ENCODE measurements at places on chromosomes 3 and 15. TPM values are rescaled to one million over a fixed set of nuclear protein-coding genes. Genes with fewer than 3 reads are reported as not detected.

The CACNA2D2 gene
- total RNA-seq = not detected

DNA sequence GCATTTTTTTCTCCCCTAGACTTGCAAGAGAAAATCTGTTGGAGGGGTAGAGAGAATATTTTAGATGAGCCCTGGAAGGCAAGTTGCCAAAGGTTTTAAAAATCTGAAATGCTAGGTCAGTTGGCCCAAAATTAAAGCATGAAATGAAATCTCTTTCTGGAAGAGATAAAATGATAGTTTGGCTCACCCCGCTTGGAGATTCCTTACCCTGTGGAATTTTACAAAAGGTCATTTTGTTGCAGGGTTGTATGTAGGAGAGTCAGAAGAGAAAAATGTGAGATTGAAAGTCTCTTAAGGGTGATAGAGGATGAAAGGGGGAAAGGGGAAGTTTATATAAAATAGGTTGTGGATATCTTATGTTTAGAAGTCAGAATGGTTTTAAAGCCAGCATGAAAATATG is 277.8 kb downstream of the CD47 start:
- peak; percentile 53 for DNase-seq

GRCh38 chr3:124791142-124791541 is 60.9 kb downstream of the UMPS start:
- peak; percentile 46 for DNase-seq

- DNase-seq = no peak
Observed at GRCh38 chr3:72678867-72679266, 169.4 kb downstream of the SHQ1 start.

- no peak for DNase-seq
Observed at GRCh38 chr15:94700211-94700610, 468.9 kb downstream of the MCTP2 start.

DNA sequence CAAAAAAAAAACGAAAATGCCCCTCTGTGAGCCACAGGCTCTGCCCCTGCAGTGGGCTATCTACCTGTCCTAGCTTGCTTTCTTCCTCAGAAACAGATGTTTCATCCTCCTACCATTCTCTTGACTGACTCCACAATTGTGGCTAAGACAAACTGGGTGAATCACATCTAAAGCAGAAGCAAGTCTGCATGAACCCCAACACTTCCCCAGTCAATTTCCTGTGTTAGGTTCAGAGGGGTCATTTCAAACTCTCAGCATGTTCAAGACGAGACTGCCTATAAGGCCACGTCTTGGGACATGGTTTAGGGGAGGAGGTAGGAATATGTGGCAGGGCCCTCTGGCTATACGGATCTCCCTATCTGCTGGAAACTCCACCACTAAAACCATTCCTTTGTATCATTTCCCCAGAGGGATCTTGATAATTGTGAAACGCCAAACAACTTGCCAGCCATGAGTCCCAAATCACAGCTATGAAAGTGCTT is 28.6 kb upstream of the ANKDD1A start:
- peak; percentile 93 for DNase-seq

GRCh38 chr3:99023590-99024192 is 122.2 kb upstream of the DCBLD2 start:
- DNase-seq = peak; percentile 5

The ZPLD1 gene
- total RNA-seq = under 0.01 TPM

The PRSS50 gene
- total RNA-seq = not detected

DNA sequence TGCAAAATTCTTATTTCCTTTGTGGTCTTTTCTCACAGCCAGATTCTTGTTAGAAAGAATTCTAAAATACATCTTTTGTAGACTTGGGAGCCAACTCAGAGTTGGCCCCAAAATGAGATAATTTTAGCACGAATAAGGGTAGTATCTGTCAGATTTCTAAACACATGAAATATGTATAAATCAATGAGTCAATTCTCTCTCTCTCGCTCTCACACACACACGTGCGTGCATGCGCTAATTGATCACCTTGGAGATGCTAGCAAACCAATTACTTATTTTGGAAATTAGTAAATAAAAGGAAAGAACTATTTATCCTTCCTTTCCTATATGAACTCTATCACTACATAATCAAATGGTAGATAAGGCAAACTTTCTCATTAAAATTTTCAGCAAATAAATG is 32.9 kb upstream of the PIK3R4 start:
- no peak for DNase-seq

DNA sequence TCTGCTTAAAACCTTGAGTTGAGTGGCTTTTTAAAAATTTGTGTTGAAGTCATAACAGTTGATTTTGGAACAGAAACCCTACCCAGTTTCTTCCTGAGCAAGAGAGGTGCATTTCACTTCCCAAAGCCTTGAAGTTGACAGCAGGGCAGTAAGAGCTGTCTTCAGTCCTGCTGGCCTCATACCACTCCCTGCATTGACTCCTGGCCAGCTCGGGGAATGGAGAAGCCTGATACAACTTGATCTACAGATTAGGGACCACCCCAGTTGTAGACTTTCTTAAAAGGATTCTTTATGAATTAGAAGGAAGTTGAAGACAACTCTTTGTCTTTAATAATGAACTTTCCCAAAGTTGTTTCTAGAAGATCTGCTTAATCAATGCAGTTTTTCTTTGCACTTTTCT is 90.6 kb upstream of the FLNB start:
- DNase-seq = no peak

DNA sequence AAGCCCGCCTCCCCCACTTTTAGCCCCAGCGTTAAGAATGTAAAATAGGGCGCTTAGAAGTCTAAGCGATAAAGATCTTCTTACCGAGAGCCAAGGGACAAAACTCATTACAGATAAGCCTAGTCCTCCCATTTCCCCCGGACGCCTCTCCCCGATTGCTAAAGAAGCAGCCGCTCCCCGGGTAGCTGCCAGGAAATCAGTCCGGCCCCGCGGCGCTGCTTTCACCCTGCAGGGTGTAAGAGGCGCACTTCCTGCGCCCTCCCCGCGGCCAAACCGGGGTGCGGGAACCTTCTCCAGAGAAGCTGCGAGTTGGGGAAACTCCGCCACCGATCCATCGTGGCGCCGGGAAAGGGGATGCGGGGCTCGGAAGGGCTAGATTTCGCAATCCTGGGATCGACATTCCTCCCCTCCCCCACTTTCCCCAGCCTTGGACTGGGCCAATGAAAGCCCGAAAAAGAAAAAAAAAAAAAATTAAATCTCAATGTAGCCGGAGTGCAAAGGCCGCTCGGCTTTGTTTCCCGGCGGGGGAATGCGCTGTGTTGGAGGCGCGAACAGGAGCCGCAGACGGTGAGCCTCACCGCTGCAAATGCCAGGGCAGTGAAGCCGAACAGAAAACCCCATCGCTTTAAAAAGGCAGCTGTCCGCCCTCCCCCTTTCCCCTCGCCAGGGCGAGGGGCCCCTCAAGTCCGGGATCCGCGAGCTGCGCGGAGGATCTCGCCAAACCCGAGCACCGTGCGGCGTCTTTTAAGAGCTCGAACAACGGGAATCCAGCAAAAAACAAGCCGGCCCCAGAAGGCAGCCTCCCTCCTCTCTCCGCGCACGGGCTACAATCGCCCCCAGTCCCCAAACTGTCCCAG is 626 bp upstream of the PTPRG start:
- DNase-seq = peak; percentile 97

DNA sequence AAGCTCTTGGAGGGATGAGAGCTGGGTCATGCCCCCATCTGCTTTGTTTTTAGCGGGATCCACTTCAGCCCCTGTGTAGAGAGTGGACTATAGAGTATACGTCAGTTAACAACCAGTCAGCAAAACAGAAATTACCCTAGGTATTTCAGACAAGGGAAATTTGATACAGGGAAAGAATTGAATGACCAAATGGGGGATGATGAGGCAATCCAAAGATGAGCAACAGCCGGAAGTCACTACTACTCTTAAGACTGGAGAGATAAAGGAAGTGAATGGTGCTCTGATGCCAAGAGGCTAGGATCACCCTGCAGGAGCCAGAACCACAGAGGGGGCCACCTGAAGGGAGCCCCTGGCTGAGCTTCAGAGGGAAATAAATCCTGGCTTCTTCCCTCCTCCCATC is 1.7 kb upstream of the GPR62 start:
- peak; percentile 98 for DNase-seq

DNA sequence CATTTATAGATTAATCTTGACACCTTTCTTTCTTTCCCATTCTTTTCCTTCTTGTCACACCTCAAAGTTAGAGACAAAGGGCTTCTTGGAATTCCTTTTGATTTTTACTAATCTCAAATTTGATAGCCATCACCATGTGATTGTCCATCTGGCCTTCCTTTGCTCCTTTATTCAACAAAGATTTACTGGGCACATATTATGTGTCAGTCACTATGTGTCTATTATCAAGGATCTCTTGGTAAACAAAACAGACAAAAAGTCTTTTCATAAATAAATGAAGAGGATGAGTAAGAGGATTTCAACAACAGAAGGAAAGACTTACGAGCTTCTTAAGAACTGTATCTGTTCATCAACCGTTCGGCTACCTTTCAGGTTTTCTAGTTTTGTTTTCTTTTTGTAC is 56.5 kb downstream of the SAMMSON start:
- no peak for DNase-seq

- no peak for DNase-seq
Observed at GRCh38 chr15:22870865-22871264, 32.4 kb downstream of the NIPA2 start.

The MNS1 gene
- 2.2 TPM for total RNA-seq

DNA sequence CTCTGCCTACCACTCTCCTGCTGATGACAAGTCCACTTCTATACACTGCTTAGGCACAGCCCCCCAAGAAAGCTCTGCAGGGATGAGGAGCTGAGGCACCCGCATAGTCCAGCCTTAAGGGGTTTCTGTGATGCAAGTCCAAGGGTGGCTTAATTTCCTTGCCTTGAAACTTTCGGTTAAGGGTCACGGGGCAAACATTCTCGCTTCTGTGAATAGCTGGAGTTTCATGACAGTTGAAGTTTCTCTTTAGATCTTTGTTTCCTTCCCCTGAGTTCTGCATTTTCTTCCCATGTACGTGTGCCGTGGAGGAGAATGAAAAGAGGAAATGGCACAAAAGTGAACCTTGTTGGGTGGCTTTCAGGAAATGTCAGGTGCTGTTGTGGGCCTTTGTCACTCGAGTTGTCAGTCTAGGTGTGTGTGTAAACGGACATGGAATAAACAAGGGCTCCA is 7.0 kb downstream of the GPR160 start:
- DNase-seq = no peak

- no peak for DNase-seq
Observed at GRCh38 chr15:95287720-95288103, 1042.8 kb upstream of the NR2F2 start.

The LTF gene
- 0.72 TPM for total RNA-seq

- DNase-seq = peak; percentile 93
Observed at GRCh38 chr3:46934498-46935167, 41.9 kb downstream of the CCDC12 start.

DNA sequence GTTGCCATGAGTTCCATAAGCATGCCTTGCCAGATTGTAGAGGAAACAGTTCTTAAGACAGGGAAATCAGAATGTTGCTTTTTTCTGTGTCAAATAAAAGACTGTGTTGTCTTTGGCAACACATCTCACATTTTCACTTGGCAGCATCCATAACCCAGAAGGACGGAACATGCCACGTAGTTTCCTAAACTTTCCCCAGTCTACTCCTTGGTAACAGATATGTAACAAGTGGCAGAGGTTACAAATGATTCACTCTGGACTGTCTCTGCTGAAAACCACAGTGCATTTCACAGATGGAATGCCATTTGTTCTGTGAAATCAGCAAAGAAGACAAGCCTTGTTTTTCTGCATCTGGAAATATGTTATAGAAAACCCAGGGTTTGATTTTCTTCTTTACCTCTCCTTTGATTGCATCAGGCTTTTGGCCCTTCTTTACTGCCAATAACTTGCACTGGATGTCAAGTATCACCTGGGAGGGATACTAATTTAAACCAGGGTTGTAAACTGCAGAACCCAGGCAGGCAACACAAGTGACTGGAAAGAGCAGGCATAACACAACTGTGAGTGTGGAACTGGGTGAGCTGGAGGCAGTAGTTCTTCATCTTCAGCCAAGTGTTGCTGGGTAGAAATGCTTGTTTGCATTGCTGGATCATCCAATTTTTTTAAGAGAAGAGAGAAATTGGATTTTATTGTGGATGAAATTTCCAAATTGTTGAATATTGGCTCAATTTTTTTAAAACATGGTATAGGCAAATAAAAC is 124.4 kb upstream of the FOXB1 start:
- peak; percentile 62 for DNase-seq

GRCh38 chr15:61681676-61682075 is 378.6 kb downstream of the VPS13C start:
- DNase-seq = no peak

The FGF12 gene
- not detected for total RNA-seq

DNA sequence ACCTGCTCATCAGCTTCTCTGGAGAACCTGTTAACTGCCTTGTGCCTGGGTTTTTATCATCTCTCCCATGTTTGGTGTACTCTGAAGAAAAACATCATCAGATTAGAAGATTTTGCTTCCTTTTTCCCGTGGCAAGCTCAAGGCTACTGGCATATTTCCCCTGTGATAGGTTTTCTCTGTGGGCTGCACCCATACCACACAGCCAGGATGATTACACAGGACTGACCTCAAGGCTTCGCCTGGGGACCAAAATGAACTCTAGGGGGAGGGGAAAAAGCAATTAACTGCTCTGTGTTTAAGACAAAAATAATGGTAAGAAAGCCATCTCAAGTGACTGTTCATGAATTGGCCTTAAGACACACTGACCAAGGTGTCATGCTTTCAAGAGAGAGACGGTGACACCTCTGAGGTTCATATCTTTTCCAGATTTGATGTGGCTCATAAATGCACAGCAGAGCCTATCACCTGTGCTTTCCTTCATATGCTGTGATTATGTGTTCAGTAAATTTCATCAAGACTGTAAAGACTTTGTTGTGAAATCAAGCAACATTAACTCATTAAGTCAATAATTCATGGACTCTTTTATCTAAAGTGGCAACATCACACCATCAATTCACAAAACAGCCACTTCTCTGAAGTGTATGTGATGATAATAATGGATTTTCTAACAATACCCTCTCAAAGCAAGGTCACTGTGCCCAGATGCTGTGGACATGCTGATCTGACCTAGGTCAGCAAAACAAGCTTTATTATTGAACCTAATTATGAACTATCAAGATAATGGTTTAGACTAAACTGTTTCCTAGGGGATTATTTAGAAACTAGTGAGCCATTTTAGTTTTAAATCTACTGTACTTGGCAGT is 427.9 kb downstream of the WDR72 start:
- DNase-seq = no peak

The HYAL2 gene
- 32.9 TPM for total RNA-seq

The TCF12 gene
- total RNA-seq = 82.2 TPM

- no peak for DNase-seq
Observed at GRCh38 chr3:129954514-129954913, 20.0 kb upstream of the TRH start.

- DNase-seq = no peak
Observed at GRCh38 chr3:16936233-16936632, 51.5 kb downstream of the PLCL2 start.

GRCh38 chr3:71069797-71070196 is 513.7 kb downstream of the FOXP1 start:
- DNase-seq = peak; percentile 95

DNA sequence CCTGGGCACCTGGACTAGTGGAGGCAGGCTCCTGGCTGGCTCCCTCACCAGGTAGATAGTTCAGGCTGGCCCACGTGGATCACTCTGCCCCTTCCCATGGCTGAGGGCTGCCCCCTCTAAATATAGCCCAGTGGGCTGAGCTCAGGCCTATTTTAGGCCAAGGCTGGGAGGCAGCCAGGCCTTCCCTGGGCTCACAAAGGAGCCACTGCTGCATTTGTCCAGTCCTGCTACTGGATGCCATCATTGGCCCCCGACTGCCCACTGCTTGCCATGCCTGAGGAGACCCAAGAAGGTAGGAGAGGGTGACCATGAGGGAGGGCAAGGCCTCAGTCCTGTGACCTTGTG is at the start of gene LSMEM2:
Gene LSMEM2 (plus strand): TSS at position 208 of the 345 bp plus-strand sequence. CDS start 27 bp downstream, at position 235.
- no peak for DNase-seq

- DNase-seq = no peak
Observed at GRCh38 chr15:83088876-83089275, 18.6 kb upstream of the TM6SF1 start.

- no peak for DNase-seq
Observed at GRCh38 chr3:52606373-52607085, 70.1 kb downstream of the UQCC5 start.

Measured in osteoblast (primary cell).